HCEC 1CT (cell line): ENCODE measurements at places on chromosomes 12 and 14.

DNA sequence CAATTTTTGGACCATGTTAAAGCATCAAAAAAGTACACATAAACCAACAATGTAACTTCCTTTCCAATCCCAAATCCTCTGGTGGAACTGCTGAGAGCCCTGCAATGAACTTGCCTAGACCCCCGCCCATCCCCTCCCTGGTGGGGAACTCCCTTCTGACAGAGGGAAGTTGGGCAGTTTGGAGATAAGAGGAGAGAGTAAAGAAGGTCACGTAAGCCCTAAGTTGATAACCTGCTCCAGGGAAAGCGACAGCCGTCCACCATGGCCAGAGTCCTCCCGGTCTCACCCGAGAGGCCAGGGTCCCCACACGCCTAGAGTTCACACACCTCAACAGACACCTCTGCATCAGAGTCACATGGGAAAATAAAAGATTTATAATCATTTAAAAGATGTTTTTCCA is 138.7 kb downstream of the EGLN3 start:
- no peak for DNase-seq

GRCh38 chr12:76781321-76781720 is 17.4 kb downstream of the ZDHHC17 start:
- no peak for DNase-seq

GRCh38 chr14:105064721-105065143 is 498 bp downstream of the GPR132 start:
- DNase-seq: peak; percentile 17

- no peak for DNase-seq
Measured at GRCh38 chr14:88481794-88482193, 73.0 kb downstream of the PTPN21 start.

DNA sequence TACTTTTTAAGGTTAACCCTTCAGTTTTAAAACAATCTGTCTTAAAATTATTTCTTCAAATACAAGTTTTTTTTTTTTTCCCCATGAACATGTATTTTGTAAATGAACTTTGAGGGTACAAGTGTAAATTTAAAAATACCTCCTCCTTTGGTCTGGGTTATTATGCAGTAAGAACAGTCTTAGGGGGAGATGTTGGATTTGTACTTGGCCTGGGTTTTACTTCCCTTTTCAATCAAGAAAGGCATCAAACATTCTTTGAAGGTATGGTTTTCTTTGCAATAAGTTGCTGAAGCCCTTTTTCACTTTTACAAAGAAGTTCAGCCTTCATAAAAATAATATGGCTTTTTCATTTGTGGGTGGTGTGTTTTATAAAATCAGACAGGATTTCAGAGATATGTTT is 20.5 kb downstream of the WBP11 start:
- DNase-seq: no peak

GRCh38 chr12:114444422-114445279 is 38.7 kb upstream of the TBX5 start:
- DNase-seq: no peak

GRCh38 chr14:35335388-35336092 is 43.4 kb downstream of the PSMA6 start:
- no peak for DNase-seq

- DNase-seq: no peak
Measured at GRCh38 chr12:114371250-114371649, 34.7 kb downstream of the TBX5 start.

- DNase-seq: no peak
Measured at GRCh38 chr14:76874734-76875133, 48.5 kb downstream of the LRRC74A start.

DNA sequence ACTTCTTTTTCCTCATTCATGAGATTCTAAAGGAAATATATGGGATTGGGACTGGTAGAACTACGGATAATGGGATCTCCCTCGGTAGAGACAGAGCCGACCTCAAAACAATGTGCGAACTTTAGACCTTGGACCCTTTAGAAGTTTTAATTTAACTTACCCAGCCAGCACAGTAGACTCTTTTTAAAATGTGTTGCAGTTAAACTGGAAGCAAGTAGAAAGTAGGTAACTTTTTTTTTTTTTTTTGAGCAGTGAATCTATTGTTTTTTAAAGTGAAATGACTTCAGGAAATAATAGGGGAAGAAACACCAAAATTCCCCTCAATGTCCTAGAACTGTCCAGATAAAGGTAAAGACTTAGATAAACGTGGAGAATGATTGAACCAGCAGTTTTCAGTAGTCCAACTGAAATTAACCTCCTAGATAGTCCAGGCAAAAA is 1.1 kb upstream of the ATXN2 start:
- DNase-seq: no peak

GRCh38 chr14:103380719-103381377 is 4.4 kb upstream of the MARK3 start:
- peak; percentile 46 for DNase-seq

- no peak for DNase-seq
Measured at GRCh38 chr14:57227083-57227482, 41.6 kb downstream of the EXOC5 start.

GRCh38 chr14:103748534-103748857 is 32.9 kb downstream of the ZFYVE21 start:
- DNase-seq: no peak

- no peak for DNase-seq
Measured at GRCh38 chr12:92398565-92399309, 253.1 kb upstream of the BTG1 start.

DNA sequence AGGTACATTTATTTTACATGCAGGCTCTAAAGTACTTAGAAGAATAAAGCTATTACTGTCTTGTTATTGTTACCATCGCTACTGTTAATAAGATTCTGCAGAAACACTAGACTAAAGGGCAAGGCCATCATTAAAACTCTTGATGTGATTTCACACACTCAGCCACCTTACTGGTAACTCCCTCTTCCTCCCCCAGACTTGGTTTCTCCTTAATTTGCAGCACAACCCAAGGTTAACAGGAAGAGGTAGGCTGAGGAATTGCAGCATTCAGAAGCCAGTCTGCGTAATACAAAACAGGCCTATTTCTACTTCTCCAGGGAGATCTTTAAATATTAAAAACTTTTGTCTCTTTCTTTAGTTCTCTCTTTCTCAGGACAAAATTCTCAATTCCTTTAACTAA is 210.3 kb downstream of the BTG1 start:
- DNase-seq: no peak

DNA sequence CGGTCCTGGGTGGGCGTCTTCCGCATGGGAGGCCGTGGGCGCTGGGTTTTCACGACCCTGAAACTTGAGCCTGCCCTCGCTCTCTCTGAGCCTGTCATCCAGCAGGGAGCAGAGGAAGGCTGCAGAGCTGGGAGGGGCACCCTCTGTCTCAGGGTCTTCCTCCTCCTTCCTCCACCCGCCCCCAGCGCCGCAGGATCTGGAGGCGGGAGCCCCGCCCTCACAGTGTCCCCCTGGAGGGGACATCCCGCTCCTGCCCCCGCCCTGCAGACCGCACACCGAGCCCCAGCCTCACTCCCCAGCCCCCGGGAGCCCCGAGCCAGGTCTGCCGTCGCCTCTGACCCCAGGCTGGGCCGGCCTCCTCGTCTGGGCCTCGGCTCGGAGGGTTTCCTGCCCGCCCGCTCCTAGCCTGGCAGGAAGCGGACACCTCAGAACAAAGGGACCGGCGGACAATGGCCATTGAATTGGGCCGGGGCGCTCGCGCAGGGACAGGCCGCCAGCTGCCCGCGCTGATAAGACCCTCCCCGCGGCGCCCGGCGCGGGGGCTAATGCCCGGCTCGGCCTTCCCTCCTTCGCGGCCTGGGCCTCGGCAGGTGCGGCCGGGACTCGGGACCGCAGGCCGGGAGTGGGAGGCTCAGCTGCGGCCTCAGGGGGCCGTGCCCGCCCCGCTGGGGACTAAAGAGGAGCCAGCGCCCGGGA is 15.3 kb upstream of the NUDT14 start:
- DNase-seq: no peak

- no peak for DNase-seq
Measured at GRCh38 chr12:124160097-124160756, 134.7 kb upstream of the RFLNA start.
